Stimulated activated CD8-positive, alpha-beta memory T cell treated with anti-CD3 and anti-CD28 coated beads, Interleukin-4, amount 100 ng/mL, for 1 hour (primary cell): ENCODE measurements at places on chromosomes 11 and 22.

DNA sequence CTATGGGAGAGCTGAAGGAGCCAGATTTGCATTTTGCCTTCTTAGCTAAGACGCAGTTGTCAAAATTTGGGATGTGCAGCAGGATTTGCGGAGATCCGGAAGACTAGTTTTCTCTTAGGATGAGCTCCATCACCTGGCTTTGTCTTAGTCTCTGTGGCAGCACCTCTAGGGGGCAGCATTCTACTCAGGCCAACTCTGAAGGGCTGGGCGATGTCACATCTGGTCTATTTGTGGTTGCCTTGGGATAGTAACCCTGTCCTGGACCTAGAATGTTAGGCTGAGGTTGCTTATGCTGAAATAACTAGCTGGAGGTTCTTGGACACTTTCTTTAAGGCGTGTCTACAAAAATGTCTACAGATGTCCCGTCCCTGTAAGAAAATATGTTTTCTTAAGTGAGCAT is 116.2 kb downstream of the FAT3 start:
- DNase-seq: no peak

GRCh38 chr22:35894464-35894878 is 134.2 kb downstream of the RBFOX2 start:
- no peak for DNase-seq

DNA sequence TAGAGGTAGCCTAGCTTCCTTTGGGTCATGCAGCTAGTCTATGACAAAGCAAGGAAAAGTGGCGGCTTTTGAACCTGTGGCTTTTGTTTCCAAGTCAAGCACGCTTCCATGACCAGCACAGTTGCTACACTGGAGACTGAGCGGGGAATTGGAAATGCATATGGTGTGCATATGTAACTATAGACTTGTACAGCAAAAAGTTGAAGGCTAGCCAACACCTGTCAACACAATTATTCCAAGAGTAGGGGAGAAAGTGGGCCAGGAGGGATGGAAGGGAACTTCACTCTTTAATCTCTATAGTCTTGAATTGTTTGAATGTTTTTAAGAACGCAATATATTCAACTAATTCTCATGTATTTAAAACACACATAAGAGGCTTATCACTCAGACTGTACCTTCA is 218.5 kb upstream of the CADM1 start:
- DNase-seq: no peak

DNA sequence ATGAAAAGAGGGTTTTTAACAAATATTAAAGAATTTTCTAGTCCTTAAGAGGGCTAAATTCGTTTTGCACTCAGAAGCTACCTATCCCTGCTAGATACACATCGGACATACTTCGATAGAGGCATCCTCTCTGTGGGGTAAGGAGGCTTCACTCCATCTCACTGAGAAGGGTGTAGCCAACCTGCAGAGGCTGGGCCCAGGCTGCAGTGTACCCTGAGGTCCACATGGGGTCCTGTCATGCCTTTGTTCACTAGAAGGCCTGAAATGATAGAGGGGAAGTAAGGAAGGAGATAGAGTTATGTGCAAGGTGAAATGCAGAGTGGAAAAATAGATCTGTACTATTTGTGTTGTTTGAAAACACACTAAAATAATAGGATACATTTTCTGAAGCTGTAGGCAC is 45.6 kb downstream of the IGSF9B start:
- DNase-seq: no peak

GRCh38 chr11:125451400-125452124 is 44.5 kb downstream of the FEZ1 start:
- DNase-seq: no peak

GRCh38 chr22:20396639-20397038 is 2.7 kb downstream of the ZNF74 start:
- DNase-seq: no peak

GRCh38 chr11:109939166-109939810 is 153.9 kb upstream of the ZC3H12C start:
- no peak for DNase-seq

- DNase-seq: no peak
Measured at GRCh38 chr11:110355011-110355744, 58.8 kb upstream of the RDX start.

- no peak for DNase-seq
Measured at GRCh38 chr11:87013912-87014825, 23.6 kb upstream of the TMEM135 start.

DNA sequence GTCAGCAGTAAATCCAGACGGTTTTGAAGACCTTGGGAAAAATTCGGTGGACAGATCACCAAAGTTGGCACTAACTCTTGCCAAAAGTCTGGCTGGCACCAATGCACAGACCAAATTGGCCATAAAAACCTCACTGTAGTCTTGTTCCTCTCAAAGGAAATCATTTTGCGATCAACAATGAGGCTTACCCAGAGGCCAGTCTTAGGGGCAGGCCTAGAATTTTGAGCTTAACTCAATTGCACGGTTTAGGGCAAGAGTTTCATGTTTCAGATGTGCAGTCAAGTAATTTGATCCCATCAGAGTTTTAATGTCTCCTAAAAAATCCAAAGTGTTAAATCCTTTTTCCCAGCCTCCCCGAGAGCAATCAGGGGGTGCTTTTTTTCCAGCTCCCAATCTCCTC is 19.0 kb downstream of the MPPED2 start:
- no peak for DNase-seq

GRCh38 chr11:81219661-81220060 is 1514.0 kb downstream of the FAM181B start:
- DNase-seq: no peak

GRCh38 chr22:29877620-29878019 is 5.4 kb upstream of the MTMR3 start:
- DNase-seq: no peak

DNA sequence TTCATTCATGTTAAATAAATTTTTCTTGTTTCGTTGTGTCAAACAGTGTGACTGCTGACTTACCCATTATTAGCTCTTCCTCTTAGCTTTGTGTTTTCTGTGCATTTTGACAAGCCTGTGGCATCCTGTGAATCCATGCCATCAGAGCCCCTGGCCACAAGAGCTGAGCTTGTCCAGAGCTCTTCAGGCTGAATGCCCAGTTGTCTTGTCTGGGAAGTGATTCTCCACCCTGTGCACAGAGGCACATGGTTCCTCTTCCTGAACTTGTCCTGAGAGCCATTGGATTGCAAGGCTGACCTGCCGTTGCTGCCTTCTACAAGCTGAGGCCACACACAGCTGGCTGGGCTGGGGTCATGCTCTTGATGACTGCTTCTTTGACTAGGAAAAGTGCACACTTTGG is 64.1 kb downstream of the PPP6R3 start:
- DNase-seq: no peak
